NCI-H1694 treated with DMSO at 0.1 percent for 48 hours (cell line): ENCODE measurements at places on chromosomes 3 and 15.
A peak's percentile ranks its signal among the peaks of the same experiment; 100 is the strongest.

- DNase-seq = peak; percentile 27
Measured at GRCh38 chr3:123653221-123653682, 68.4 kb upstream of the HACD2 start.

DNA sequence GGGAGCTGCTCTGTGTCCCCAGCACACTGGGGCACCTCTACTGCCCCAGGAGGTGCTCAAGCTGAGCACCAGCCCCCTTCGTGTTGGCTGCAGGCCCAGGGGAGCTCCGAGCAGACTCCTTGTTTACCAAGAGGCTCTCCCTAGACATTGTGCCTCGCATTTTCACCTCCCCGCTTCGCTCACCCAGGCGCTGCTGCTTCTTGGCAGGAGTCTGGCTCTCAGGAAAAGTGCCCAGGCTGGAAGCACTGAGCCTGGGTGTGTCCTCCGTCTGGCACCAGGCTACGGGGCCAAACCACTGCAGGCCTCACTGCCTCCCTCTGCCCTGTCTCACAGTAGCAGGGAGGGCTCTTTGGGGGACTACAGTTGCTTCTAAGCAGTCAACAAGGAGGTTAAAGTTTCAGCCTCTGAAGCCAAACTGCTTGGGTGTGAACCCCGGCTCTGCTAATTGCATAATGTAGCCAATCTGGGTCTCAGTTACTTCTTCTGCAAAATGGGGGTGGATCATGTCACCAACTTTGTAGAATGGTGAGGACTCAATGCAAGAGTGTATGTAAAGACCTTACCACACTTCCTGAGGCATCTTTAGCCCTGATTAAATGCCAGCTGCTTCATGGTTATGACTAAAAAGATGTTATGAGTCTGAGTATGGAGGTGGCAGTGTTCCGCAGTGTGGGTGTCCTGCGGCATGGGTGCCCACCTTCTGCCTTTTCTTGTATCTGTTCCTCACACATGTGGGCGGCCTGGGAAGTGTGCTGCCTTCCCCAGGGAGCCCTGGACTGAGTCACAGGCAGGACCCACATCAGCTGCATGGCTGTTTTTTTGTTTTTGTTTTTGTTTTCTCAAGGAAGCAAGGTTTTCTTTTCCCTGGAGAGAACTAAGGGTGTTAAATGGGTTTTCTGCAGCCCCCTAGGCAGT is 88.9 kb downstream of the CLSTN2 start:
- DNase-seq = peak; percentile 37

- no peak for DNase-seq
Measured at GRCh38 chr15:55535436-55535835, 27.4 kb upstream of the DNAAF4 start.

DNA sequence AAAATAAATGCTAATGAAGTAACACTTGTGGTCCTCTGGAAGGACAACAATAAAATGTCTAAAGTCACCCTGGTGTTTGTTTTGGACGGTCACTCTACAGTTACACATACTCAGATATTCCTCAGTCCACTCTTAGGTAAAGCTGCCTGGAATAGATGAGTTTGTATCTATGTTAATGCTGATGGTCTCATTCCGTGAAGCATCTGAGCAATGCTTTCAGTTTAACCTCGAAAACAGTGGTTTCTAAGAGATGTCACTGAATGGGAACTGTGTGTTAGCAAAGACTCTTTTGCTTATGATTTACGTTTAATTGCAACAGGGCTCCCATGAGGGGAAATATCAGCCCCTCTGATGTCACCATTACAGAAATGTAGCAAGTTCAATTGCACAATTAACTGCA is 49.1 kb downstream of the FBN1 start:
- no peak for DNase-seq

- DNase-seq = no peak
Measured at GRCh38 chr15:78481917-78482316, 25.5 kb upstream of the HYKK start.

GRCh38 chr3:88346643-88347042 is 196.9 kb downstream of the C3orf38 start:
- no peak for DNase-seq

- DNase-seq = no peak
Measured at GRCh38 chr15:94747510-94747909, 516.1 kb downstream of the MCTP2 start.

GRCh38 chr3:192645437-192645836 is 81.9 kb downstream of the FGF12 start:
- DNase-seq = no peak

GRCh38 chr3:119898478-119899191 is 116.7 kb downstream of the NR1I2 start:
- no peak for DNase-seq

- no peak for DNase-seq
Measured at GRCh38 chr15:41633609-41634008, 26.6 kb upstream of the MGA start.

- no peak for DNase-seq
Measured at GRCh38 chr15:90986790-90987507, 7.4 kb downstream of the PRC1 start.

DNA sequence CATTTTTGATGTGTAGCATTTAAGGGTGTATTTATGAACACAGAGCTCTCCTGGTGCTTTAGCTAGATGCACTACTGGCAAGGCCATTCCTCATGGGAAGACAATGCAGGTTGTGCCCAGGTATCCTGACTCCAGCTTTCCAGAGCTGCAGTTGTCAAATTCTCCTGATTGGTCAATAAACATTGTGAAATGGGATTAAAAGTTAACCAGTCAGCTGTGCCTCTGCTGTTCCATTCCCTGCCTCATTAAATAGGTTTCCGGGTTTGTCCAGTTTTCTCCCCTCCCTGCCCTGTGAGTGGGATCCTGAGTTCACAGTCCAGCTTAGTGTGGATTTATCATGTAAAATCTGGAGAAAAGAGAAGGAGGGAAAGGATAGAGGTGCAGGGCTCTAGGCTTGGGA is 207.3 kb downstream of the SQOR start:
- no peak for DNase-seq

GRCh38 chr15:67253549-67254237 is 768 bp downstream of the AAGAB start:
- DNase-seq = no peak
